ENCODE measurements at places on chromosomes 16 and 17.
A peak's percentile ranks its signal among the peaks of the same experiment; 100 is the strongest.

- no peak for DNase-seq
Observed at GRCh38 chr16:9408297-9408878, 316.9 kb downstream of the HAPSTR1 start.

DNA sequence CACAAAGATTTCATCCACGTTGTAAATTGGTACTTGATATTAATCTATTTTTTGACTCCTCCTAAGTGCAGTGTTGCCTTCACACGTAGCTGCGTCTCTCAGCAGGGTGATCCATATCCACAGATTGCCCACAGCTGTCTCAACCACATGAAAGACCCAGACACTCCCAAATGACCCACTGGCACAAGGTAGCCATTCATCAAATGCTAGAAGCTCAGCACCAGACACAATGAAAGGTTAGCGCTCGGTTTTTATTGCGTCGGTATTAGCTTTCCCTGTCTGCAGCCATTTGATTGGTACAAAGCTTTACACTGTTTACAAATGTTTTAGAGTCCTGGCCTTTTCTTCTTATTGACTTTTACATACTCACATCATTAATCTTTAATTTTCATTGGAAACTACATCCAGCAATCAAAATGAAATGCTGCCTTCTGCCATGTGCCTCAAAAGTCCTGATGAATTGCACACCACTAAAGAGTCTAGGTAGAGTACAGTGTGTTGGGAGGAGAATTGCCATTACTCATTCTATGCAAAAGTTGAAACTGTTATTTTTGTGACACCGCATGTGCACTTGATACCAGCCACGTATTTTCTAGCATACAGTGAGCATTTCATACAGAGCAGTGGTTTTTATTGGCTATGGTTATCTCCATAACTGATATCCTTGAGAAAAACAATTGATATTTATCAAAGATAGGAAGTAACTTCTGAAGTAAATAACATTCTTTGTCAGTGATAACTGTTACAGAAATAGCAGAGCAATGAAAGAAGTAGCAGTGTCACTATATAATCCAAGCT lies 127.3 kb upstream of the NUDT7 start:
- no peak for DNase-seq

GRCh38 chr16:53087101-53087500 lies 32.3 kb downstream of the CHD9 start:
- DNase-seq = no peak

DNA sequence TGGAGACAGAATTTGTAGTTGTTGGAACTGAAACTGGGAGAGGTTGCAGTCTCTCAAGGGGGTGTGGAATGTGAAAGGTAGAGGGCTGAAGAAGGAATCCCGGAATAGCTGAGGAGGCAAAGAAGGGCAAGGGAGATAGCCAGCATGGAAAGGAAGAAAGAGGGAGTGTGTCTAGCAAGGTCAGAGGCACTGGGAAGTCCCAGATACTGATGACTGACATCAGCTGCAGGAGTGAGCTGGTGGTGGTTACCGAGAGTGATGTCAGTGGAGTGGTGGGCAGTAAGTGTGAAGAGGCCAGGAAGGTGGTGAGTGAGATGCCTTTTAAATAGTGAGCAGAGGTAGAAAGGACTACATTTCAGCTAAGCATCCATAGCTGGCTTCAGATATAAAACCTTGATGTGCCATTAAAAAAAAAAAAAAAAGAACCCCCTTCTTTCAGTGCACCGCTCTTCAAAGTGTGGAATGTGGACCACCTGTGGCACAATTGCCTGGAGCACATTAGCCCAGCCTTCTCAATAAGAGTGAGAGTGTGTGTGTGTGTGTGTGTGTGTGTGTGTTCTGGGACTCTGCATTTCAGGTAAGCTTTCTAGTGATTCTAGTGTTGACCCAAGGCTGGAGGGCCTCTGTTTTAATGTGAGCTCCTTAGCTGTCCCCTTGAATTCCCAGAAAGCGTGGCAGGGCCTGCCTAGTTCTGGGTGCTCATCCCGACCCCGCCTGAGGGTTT lies 8.5 kb downstream of the PRMT7 start:
- peak; percentile 28 for DNase-seq

- DNase-seq = no peak
Observed at GRCh38 chr17:80212962-80213642, 7.0 kb downstream of the SGSH start.

DNA sequence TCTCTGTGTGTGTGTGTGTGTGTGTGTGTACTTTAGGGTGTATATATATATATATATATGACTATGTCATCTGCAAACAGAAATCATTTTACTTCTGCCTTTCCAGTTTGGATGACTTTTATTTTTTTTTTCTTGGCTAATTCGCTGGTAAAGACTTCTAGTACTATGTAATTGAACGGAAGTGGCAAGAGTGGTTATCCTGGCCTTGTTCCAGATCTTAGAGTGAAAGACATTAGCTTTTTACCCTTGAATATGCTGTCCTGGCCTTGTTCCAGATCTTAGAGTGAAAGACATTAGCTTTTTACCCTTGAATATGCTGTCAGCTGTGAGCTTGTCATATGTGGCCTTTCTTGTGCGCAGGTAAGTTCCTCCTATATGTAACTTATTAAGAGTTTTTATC lies 72.7 kb upstream of the MYOCD start:
- DNase-seq = no peak

DNA sequence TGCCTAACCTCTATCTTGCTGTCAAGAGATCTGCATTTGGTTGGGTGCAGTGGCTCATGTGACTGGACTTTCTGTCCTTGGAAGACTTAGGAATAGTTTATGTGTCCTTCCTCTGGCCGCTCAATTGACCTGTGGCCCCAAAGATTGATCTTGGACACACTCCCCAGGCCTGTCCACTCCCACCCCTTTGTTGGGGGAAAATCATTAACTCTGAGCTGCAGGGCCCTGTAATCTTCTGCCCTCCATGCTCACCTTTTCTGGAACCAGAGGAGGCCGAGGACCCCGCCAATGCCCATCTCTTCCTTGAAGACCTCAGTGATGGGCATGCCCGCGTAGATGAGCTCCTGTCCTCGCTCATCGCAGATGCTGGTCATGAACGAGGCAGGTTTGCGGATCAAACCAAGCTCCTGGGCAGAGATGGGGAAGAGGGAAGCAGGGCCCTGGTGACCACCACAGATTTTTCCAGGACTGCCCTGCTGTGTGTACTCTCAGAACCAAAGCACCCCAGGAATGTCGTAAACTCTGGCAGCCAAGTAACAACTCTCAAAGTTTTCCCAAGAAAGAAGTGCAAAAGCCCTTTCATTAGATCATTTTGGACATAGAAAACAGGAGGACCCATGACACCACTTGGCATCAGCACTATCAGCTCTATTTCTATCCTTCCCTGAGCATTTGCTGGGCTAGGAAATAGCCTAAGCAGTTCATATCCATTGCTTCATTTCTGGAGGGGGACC lies 8.5 kb upstream of the KLHL11 start:
- DNase-seq = no peak

GRCh38 chr17:32264823-32265191 lies 825 bp upstream of the RHBDL3 start:
- no peak for DNase-seq

DNA sequence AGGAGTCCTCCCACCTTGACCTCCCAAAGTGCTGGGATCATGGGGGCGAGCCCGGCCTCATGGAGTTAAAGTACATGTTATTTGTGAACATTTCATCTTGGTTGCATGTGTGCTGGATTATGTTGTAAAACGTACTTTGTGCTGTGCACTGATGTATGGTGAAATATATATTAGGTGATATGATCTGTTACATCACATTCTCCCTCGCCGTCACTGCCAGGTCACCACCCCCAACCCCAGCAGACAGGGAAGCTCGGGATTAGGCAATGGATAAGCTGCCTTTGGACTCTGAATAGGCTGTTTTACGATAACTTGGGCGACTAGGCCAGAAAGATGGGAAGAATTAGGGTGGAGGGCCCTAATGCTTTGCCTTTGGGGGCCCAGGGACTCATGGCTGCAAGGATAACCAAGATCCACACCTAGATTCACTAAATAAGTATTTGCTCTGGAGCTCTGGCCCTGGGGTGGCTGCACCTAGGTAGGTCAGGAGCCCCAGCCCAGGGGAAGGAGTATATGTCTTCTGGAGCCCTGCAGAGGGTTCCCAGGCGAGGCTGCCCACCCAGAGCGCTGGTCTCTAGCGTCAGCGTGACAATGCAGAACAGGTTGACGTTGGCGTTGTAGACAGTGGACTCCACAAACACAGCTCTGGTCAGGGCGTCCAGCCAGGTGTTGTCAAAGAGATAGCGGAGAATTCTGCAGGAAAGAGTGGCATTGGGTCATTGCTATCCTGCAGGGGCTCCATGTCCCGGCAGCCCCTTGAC lies 27.1 kb upstream of the GCSH start:
- DNase-seq = no peak

GRCh38 chr16:5412731-5413130 lies 315.1 kb upstream of the EEF2KMT start:
- DNase-seq = no peak
